ENCODE measurements at places on chromosomes 16 and 17. TPM values are rescaled to one million over a fixed set of nuclear protein-coding genes. Genes with fewer than 3 reads are reported as not detected.
A peak's percentile ranks its signal among the peaks of the same experiment; 100 is the strongest.

GRCh38 chr17:3002538-3003295 lies 60.7 kb downstream of the OR1D5 start:
- DNase-seq, result no peak

DNA sequence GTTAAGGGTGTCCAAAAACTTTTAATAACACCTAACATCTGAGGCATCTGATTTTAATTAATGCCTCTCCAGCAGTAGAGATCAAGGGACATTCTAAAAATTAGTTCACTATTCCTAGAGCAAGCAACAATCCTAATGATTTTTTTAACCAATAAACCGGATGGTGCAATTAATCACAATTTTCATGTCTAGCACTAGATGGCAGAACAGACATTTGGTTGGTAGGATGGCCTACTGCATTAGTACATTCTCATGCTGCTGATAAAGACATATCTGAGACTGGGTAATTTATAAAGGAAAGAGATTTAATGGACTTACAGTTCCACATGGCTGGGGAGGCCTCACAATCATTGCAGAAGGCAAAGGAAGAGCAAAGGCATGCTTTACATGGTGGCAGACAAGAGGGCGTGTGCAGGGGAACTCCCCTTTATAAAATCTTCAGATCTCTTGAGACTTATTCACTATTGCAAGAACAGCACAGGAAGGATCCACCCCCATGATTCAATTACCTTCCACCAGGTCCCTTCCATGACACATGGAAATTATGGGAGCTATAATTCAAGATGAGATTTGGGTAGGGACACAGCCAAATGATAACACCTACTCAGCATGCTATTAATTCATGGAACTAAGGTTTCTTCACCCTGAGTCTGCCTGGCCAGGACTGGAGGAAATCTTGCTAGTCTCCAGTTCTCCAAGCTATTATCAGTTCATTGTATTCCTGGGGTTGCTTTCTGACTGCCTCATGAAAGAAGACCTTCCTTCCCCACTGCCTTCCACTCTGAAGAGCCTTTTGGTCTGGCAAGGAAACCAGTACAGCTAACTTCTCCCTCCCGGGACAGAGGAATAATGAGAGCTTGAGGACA lies 24.8 kb downstream of the HS3ST3A1 start:
- no peak for DNase-seq

DUSP3 gene
- total RNA-seq, result 59.8 TPM

WRAP53 gene
- 18.2 TPM for total RNA-seq

TSNAXIP1 gene
- total RNA-seq, result 1.6 TPM

ADPRM gene
- 9.4 TPM for total RNA-seq

DNA sequence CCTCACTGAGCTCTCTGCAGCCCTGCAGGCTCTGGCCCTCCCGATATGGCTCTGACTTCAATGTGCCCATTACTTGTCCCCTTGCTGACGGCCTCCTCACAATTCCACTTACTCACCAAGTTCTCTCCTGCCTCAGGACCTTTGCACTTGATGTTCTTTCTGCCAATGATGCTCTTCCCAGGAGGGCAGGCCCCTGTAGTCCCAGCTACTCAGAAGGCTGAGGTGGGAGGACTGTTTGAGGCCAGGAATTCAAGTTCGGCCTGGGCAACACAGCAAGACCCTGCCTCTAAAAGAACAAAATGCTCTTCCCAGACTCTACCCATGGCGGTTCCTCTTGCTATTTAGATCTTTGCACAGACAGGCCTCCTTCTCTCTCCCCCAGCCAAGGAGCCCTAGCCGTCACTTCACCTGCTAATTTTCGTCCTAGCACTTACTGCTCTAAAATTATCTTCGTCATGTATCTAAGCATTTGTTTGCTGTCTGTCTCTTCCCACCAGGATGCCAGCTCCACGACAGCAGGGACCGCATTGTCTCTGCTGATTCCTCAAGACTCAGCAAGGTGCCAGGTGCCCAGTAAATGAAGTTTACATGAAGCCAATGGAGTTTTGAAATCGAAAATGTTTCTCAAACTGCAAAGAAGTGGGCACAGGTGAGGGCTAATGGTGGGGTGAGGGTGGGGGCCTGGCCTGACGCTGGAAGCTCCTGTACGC lies 626 bp upstream of the RAI1 start:
- DNase-seq, result no peak

TBC1D3K gene
- total RNA-seq, result not detected

EFCAB5 gene
- total RNA-seq, result 0.06 TPM

GRCh38 chr17:6517062-6517461 lies 39.3 kb downstream of the PITPNM3 start:
- DNase-seq, result no peak

GRCh38 chr16:89907055-89907814 lies 11.4 kb upstream of the MC1R start:
- DNase-seq, result no peak

ASIC2 gene
- total RNA-seq, result not detected

ZNF598 gene
- total RNA-seq, result 47.5 TPM

DNA sequence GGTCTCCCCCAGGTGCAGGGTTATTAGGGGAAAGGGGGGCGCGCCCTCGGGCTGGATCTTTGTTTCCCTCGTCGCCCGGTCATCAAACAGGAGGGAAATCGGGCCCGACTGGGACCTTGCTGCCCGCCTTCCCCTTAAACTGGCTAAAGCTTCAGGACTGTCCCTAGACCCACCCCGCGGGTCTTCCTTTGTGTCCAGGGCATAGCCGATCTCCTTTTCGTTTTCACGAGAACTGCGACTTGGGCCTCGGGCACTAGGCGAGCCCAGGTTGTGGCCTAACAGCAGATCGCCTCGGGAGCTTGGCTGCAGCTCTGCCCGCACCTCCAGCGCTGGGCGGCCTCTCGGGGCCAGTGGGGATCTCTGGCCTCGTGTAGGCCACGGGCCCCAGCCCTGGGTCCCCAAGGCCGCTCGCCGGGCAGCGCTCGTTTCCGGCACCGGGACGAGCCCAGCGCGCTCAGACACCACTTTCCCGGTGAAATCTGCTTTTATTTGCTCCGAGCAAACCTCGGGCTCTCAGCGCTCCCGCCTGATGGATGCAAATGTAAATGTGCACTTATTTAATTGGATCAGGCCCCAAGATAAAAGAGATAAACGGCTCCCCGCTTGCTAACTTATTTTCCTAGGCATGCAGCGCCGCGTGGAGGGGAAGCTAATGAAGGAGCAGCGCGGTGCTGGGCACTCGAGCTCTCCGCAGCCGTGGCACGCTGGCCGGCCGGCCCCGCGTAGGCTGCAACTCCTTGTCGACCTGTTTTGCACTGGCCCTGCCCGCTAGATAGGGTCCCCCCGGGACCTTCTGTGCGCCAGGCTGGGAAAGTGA lies 7.8 kb downstream of the IRX5 start:
- no peak for DNase-seq

KRT25 gene
- not detected for total RNA-seq

UMOD gene
- not detected for total RNA-seq

MYH13 gene
- 0.13 TPM for total RNA-seq

BICDL2 gene
- not detected for total RNA-seq

DNAI2 gene
- not detected for total RNA-seq

DNA sequence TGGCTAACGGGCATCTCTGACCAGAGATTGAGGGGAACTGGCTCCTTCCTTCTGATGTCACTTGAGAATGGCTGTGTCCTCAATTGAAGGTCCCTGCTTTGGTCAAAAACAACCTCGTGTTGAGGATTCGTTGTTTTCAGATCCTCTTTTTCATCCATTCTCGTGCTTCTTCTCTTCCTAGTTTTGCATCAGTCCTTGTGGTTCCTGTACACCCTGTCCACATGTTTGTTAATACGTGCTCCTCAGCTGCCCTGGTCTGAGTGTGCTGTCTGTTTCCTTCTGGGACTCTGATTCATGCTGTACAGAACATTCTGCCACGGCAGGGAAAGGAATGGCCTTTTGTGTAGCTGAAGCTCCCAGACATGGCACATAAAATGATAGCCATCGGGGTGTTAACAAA lies 863.2 kb upstream of the GOT2 start:
- DNase-seq, result peak; percentile 87

ITGAD gene
- not detected for total RNA-seq

DNA sequence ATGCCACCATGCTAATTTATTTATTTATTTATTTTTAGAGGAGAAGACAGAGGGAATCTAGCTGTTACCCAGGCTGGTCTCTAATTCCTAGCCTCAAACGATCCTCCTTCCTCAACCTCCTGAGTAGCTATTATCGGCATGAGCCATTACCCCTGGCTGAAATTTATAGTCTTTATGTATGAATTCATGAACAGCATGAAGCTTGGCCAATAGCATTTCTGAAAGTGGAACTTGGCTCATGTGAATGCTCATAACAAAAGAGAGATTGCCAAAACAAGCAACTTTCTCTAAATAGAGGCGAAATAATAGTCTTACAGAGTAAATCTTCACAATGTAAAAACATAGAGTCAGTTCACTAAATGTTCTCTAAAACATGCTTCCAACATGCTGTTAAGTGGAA lies 30.1 kb upstream of the SMURF2 start:
- no peak for DNase-seq
